ENCODE measurements at places on chromosomes 4 and X.

- DNase-seq = peak; percentile 77
Measured at GRCh38 chrX:9662148-9662547, 103.5 kb downstream of the GPR143 start.

DNA sequence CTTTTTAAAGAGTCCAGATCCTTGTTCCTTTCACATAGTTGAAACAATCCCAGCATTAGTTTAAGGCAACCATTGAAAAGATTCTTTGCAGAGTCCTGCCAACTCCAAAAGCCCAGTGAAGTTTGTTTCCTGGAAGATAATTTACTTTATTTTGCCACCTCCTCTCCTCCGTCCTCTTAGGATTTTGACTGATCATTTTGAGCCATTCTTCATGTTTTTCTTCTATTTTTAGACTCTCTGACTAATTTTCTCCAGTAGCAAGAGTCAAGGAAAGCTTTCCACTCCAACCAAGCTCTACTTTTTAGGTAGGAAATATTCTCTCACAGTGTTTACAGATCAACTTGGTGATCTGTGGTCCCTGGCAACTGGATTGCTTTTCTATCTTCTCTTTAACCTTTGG lies 10.3 kb downstream of the NCBP2L start:
- no peak for DNase-seq

- DNase-seq = peak; percentile 69
Measured at GRCh38 chrX:16250296-16250695, 83.0 kb downstream of the MAGEB17 start.

GRCh38 chr4:1635464-1635863 lies 48.6 kb downstream of the FAM53A start:
- DNase-seq = no peak

DNA sequence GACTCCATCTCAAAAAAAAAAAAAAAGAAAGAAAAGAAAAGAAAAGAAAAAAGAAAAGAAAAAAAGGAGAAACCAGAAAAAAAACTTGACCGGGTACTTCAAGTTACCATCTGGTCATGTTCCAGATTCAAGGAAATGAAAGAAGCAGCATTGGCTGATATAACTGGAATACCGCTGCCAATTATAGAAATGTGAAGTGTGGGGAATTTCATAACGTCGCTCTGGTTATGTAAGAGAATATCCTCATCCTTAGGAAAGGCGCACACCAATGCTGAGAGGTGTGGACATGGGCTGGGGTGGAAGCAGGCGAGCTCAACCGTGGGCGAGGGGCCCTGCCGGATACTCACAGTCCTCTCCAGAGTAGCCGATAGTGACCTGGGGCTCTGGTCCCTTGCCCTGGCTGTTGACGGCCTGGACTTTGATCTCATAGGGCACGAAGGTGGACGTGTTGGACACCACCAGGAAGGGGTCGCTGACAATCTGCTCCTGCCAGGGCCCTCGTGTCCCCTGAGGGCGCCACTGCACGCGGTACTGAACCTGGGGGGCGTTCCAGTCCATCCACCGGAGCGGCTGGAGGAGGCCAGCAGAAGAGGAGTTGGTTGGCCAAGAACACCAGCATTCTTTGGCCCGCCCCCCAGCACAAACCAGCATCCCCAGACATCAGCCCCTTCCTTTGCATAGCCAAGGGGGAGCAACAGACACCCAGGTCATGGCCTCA lies 19.5 kb downstream of the L1CAM start:
- no peak for DNase-seq
